B cell (primary cell): ENCODE measurements at places on chromosomes 1 and 21.

- DNase-seq: peak; percentile 8
Observed at GRCh38 chr1:200837931-200838571, 34.7 kb upstream of the GPR25 start.

DNA sequence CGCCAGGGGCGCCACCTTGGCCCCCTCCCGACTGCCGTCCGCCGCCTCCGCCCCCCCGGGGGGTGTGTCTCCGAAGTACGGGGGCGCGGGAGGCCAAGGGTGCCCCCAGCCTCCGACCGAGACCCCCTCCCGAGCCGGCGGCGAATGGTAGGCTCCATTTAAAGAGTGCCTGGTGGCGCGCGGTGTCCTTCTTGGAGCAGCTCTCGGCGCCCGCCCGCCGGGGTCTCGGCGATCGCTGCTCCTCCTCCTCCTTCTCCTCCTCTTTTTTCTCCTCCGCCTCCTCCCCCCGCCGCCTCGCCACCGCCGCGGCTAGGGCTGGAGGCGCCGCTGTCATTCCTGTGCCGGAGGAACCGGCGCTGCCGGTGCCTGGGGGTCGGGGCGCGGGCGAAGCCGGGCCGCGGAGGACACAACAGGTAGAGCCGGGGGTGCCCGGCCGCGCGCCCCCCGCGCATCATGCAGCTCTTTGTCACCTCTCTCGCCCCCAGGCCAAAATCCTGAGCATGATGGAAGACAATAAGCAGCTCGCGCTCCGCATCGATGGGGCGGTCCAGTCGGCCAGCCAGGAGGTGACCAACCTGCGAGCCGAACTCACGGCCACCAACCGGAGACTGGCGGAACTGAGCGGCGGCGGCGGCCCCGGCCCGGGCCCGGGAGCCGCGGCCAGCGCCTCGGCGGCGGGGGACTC, at the start of gene KAZN:
Gene KAZN, plus strand, starts transcription at position 188 of the 685 bp plus-strand sequence.
- no peak for DNase-seq

DNA sequence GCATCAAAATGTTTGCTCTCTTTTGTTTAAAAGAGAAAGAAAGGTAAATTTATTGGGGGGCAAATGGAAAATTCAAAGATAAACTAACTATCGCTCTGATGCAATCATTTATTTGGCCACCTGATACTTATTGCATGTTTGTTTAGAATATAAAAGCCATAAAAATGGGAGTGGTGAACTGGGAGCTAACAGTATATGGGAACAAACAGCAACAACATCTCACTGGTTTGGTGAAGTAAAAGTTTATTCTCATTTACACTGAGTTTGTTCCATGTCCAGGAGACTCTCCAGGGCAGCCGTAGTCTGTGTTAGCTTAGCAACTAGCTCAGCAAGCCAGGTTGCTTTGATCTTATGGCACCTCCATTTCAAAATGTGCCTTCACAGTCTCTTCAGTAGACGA, 20.4 kb downstream of the C4BPA start:
- no peak for DNase-seq

DNA sequence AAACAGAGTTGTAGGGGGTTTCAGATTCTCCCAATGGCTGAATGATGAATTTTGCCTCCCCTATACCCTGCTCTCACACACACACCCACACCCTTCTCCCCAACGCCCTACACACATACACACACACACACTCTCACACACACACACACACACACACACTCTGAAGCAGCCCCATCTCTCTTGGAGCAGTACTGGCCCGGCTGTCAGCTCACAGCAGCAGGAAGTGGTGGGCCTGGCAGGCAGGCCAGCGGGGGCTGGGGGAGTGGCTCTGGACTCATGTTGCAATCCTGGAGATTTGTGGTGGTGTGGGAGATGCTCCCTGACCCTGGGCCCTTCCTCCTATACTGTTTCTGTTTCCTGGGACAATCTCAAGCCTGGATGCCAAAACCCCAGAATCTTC, 2.2 kb downstream of the IKBKE start:
- DNase-seq: peak; percentile 33

GRCh38 chr21:31087639-31088473, 49.6 kb upstream of the KRTAP19-8 start:
- DNase-seq: no peak

GRCh38 chr1:119081267-119081666, 59.2 kb downstream of the WARS2 start:
- no peak for DNase-seq

DNA sequence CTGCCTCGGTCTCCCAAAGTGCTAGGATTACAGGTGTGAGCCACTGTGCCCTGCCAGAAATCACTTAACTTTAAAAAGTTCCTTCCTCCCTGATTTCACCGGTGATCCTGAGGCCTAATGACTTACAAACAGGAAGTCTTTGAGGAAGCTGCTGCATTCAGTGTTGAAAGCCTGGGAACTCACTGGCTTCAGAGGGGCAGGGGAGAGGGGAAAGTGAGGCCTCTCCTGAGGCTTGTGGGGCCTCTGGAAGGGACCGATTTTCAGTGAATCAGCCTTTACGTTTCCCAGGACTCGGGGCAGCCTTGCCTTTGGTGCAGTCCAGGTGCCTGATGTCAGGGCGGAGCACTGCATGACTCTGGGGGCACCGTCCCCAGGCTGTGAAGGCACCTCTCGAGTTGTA, 30.1 kb upstream of the ARHGEF10L start:
- DNase-seq: no peak

GRCh38 chr1:230868736-230869385, 540 bp upstream of the C1orf198 start:
- DNase-seq: peak; percentile 63

DNA sequence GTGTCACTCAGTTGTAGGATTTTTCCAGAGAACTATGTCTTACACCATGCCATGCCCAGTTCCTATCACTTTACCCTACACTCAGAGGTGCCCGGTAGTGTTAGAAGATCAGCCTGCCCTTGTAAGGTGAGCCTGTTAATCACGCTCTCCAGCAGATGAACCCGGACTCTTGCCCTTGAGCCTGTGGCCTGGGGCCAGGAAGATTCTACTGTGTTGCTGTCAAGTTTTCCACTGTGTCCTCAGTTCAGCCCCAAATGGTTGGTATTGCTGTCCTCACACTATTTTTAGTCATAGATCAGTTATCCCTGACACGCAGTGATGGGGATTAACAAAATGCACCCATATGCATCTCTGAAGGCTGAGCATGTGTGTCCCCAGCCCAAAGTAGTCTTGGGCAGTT, 105.0 kb upstream of the SPAG17 start:
- DNase-seq: no peak

DNA sequence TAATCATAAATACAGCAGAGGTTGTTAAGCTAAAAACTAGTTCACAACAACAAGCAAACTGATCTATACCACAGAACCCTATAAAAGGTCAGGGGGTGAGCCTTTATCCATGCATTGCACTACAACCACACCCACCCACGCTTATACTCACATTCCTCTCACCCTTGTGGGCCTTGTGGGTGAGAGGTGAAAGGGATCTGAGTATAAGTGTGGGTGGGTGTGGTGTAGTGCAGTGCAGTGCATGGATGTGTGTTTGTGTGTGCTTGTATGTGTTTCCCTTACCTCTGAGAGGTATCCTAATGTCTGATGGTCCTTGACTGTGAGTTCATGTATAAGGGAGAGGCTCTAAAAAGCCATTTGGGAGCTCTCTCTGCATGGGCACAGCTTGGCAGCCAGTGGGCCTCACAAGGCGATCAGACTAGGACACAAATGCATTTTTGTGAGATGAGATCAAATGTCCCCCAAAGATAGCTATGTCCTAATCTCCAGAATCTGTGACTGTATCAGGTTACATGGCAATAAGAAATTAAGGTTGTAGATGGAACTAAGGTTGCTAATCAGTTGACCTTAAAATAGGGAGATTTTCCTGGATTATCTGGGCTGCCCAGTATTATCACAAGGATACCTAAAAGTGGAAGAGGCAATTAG, 95.5 kb upstream of the DPT start:
- no peak for DNase-seq

DNA sequence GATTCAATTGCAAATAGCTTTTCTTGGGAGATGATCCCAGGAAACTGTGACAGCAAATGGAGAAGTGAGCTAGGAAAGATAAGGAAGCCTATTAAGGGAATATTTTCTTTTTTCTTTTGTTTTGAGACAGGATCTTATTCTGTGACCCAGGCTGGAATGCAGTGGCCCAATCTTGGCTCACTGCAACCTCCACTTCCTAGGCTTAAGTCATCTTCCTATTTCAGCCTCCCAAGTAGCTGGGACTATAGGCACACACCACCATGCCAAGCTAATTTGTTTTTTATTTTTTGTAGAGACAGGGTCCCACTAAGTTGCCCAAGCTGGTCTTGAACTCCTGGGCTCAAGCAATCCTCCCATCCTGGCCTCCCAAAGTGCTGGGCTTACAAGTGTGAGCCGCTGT, 433.7 kb downstream of the RPS6KC1 start:
- no peak for DNase-seq

GRCh38 chr1:65177457-65177856, 29.5 kb downstream of the AK4 start:
- no peak for DNase-seq

DNA sequence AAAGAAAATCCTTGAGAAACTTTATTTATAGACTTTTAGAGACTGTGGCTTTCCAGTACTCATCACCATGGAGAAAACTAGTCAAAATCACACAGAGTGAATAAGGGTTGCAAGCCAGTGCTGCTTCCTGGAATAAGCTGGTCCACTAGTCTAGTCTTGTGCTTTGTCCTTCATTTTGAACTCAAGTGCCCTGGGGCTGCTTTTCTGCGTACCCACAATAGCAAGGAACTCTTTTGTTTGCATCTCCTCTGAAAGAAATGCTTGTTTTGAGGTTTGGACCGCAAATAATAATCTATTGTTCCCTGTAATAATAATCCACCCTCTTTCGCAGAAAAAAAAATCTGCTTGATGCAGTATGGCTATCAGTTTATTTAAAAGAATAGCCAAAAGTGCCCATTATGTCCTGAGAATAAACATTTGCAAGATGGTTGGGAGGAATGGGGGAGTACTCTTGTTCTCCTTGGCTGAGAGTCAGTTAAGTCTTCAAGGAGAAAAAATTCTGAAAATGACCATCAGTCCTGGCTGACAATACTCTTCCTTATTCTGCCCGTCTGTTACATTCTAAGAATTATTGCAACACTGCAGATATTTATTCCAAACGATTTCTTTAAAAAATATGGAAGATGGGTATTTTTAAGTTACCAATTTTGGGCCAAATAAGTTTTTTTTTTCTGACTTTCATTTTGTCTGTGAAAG, 41.9 kb downstream of the MPZL1 start:
- DNase-seq: no peak

- no peak for DNase-seq
Observed at GRCh38 chr1:105101261-105101660, 1351.6 kb downstream of the AMY1C start.

DNA sequence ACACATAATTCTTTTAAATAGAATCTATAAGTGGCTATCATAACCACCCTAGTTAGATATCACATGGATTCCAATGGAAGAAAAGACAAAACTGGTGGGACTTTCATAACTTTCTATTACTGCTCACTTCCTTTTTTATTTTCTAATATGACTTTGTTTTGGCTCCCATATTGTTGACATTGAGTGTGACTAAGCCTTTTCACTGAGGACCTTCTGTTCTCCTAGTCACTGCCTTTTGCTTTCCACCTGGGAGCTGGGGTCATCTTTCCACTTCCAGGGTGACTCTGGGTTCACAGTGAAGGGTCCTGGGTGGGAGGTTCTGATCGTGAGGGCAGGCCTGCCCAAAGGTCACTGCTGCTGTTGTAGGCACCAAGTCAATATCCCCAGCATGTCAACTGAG, 275.8 kb downstream of the TGFB2 start:
- no peak for DNase-seq
